Upper lobe of left lung (tissue), 6 donors: ENCODE measurements at places on chromosomes 6 and 20. TPM values are rescaled to one million over a fixed set of nuclear protein-coding genes. Genes with fewer than 3 reads are reported as not detected.

The C6orf136 gene
- total RNA-seq = 19.6 TPM

DNA sequence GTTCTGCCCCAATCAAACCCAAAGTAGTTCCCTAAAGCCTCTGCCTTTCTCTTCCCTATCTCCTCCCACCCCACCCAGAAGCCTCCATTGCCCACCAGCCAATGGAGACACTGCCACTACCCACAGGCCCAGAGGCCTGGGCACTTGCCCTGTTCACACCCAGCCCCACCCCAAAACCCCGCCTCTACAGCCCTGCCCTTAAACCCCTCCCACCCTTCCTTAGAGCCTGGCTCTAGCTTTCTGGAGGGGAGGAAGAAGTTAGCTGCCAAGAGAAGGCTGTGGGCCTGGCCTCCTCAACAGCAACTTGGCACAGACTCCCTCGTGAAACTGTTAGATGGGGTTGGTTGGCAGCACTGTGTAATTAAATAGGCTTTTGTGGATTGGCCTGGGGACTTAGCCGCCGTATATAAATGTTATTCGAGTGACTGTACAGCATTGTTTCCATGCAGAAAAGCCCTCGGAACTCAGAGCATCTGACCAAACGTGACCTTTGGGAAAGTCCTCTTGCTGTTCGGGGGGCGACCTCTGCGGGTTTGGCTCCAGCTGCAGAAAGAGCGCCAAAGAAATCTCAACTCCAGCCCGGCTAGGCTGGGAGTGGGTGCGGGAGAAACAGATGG, 31.4 kb downstream of the COL11A2 start:
- H3K4me1 ChIP-seq = peaks cover 17% of the 10 kb centered on the region
- no peaks in the 10 kb centered on the region for H3K27me3 ChIP-seq
- H3K4me3 ChIP-seq = peak overlapping the region; percentile 58
- H3K27ac ChIP-seq = peak overlapping the region; percentile 63
- H3K36me3 ChIP-seq = no peaks in the 10 kb centered on the region

GRCh38 chr20:48800177-48800576, 27.6 kb downstream of the PREX1 start:
- no peak for DNase-seq
- peaks cover 23% of the 10 kb centered on the region for H3K4me1 ChIP-seq
- H3K4me3 ChIP-seq = no peak overlapping the region
- no peaks in the 10 kb centered on the region for H3K27me3 ChIP-seq
- no peaks in the 10 kb centered on the region for H3K36me3 ChIP-seq
- no peak overlapping the region for H3K27ac ChIP-seq

GRCh38 chr6:126546541-126547120, 206.7 kb downstream of the CENPW start:
- H3K36me3 ChIP-seq = no peaks in the 10 kb centered on the region
- DNase-seq = no peak
- no peak overlapping the region for H3K4me3 ChIP-seq
- no peak overlapping the region for H3K27ac ChIP-seq
- no peaks in the 10 kb centered on the region for H3K27me3 ChIP-seq

DNA sequence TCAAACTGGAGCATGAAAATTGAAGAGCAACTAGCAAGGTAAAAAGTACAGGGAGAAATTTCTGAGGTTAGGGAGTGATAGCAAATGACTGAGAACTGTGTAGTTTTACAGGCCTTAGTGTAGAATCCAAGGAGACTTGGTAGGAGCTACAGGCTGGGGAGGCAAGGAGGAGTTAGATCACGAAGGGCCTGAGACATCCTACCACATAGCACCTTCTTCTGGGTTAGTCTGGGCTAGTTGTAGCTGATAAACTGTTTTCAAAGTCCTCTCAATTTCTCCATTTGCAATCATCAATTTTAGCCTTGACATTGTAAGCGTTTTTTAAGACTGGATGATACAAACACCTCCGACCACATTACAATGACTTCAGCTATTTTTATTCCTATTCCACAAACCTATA, 209.7 kb downstream of the TMEM200A start:
- H3K4me3 ChIP-seq = no peak overlapping the region
- DNase-seq = no peak
- no peaks in the 10 kb centered on the region for H3K27me3 ChIP-seq
- no peaks in the 10 kb centered on the region for H3K36me3 ChIP-seq
- no peak overlapping the region for H3K27ac ChIP-seq
- no peaks in the 10 kb centered on the region for H3K4me1 ChIP-seq
